Left lung (tissue), 14 donors: ENCODE measurements at places on chromosomes 2 and 18. TPM values are rescaled to one million over a fixed set of nuclear protein-coding genes. Genes with fewer than 3 reads are reported as not detected.
A peak's percentile ranks its signal among the peaks of the same experiment; 100 is the strongest.

DNA sequence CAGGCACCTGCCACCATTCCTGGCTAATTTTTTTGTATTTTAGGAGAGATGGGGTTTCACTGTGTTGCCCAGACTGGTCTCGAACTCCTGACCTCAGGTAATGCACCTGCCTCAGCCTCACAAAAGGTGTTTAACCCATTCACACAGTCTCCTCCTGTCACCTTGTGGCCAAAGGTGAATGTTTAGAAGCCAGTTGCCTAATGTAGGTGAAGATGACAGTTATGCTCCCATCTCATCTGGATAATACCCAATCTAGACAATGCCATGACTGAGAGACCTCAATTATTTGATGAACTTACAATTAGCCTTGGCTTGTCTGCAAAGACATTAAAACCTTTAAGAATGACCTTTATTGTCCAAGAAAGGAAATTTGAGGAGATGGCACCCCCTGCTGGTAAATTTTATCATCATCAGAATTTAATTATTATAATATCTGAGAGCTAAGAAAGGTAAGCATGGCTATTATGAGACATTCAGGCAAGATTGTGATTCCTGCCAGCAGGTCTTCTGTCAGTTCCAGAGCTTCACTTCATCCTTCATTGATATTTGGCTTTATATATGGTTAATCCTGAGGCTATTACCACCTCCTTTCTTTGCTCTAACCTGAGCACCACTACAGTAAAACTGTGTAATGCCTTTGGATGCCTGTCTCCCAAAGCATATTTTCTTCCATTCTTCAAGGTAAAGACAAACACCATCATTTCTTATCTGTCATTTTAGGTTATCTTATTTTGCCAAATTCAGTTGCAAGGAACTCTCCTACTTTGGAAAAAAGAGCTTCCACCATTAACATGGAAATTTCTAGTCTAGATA lies 117.6 kb downstream of the FAM124B start:
- peak; percentile 36 for DNase-seq

- DNase-seq, result no peak
Measured at GRCh38 chr2:224283466-224283965, 118.4 kb downstream of the FAM124B start.

GRCh38 chr2:219522111-219523030 lies 8.1 kb downstream of the ASIC4 start:
- peak; percentile 77 for DNase-seq

- DNase-seq, result no peak
Measured at GRCh38 chr18:34838669-34839068, 128.6 kb downstream of the DTNA start.

DNA sequence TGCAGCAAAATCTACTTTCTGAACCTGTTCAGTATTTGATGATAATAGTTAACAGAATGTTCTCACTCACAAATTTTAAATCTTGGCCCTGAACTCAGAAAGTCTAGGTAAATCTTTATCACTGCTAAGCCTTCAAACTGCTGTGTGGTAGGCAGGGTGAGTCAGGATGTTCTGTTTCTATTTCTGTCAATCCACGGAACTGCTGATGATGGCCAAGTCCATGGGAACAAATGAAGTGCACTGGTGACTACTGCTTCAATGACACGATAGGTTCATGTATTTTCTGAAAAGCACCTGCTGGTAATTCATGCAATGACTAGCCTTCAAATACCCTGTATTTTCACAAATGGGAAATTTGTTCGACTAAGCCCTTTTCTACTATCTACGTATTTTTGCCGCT lies 14.2 kb downstream of the NIFK start:
- no peak for DNase-seq

ARHGAP28 gene
- 215 TPM for polyA plus RNA-seq

CYTIP gene
- polyA plus RNA-seq, result 1.2 TPM
